Calu3 (cell line): ENCODE measurements at places on chromosomes 16 and 17.

DNA sequence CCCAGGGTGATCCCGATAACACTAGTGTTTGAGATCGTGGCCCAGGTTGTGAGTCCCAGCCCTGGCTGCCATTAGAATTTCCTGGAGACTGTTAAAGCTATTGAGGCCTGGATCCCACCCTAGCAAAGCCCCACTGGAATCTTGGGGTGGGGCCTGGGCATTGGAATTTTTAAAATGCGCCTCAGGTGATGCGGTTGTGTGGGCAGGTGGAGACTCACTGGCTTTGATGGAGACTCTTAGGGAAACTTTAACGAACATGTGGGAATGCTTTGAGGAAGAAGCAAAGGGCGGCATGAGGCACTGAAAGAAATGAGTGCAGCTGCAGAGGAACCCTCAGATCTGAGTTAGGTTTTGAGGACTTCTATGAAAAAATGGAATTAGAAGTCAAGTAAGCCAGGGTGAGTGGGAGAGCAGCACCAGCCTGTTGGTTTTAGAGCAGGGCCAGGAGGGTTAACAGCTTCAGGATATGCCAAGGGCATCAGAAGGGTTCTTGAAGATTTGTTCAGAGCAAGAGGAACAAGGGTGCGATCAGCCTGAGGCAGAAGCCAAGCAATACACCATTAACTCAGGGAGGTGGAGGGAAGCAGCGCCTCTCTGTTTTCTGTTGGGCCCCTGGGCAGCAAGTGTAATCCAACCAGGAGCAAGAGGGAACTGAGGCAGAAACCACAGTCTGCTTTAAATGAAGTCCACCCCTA lies 42.5 kb downstream of the KSR1 start:
- no peak for DNase-seq

DNA sequence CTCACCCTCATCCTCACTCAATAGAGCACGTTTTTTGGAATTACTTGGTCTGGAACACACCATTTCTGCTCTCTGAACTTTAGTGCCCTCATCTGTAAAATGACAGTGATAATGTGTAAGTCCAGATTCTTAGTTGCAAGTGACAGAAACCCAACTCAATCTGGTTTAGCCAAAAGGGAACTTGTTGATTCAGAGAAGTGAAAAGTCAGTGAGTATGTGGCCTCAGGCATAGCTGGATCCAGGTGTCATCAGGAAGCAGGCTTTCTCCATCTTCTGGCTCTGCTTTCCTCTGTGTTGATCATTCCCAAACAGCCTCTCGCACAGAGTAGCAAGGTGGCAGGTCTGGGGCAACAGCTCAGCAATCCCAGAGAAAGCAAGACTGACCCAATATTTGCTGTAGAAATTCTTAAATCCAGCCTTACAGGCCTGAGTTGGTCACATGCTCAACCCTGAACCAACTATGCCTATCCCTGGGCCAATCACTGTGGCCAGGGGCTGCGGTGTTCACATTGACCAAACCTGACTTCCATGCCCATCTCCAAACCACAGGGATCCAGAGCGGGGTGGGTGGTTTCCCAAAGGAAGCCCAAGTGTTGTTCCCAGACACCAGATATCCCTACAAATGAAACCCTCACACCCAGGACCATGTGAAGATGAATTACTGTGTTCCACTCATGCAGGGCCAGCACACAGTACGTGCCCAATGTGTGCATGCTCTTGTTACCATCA lies 23.3 kb upstream of the ALKBH5 start:
- no peak for DNase-seq

DNA sequence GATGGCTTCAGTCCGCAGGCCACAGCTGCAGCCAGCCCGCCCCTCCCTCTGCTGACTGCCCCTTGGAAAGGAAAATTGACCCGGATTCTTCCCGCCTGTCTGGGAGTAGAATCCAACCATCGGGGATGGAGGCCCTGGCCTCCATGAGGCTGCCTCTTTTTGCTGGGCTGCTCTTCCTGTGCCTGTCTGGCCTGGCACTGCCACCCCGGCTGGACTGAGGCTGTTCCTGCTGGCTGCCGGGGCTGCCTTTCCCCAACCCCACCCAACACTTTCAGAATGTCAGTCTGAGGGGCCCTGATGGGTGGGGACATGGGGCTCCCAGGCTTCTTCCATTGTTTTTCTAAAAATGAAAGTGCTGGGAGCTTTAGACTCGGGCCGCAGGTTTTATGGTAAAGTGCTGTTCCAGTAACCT lies 7.3 kb downstream of the BAHCC1 start:
- no peak for DNase-seq

- no peak for DNase-seq
These were observed 19.9 kb upstream of the WDR45B start for GRCh38 chr17:82668024-82668630.

DNA sequence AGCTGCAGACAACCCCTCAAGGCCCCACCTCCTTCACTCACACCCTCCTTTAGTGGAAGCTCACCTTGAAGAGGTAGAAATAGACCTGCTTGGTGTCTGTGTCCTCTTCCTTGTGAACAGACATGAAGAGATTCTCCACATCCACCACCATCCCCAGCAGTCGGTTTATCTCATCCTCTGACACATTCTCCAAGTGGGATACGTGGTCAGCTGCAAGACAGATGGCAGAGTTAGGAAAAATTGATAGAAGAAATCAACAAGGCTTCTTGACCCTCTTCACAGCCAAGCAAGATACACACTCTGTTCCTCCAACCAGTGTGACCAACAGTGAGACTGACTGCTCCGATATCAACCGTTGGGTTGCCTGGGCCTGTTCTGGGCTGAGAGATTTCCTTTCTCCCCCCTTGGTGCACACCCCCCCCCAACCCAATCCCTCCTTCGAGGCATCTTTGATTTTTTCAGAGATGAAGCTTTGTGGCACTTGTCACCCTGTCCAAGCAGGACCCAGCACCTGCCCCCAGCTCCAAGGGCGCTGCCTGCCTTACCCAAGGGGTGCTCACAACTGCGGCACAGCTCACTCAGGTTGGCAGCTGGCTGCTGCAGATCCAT lies 902 bp downstream of the KAT2A start:
- DNase-seq, result no peak

DNA sequence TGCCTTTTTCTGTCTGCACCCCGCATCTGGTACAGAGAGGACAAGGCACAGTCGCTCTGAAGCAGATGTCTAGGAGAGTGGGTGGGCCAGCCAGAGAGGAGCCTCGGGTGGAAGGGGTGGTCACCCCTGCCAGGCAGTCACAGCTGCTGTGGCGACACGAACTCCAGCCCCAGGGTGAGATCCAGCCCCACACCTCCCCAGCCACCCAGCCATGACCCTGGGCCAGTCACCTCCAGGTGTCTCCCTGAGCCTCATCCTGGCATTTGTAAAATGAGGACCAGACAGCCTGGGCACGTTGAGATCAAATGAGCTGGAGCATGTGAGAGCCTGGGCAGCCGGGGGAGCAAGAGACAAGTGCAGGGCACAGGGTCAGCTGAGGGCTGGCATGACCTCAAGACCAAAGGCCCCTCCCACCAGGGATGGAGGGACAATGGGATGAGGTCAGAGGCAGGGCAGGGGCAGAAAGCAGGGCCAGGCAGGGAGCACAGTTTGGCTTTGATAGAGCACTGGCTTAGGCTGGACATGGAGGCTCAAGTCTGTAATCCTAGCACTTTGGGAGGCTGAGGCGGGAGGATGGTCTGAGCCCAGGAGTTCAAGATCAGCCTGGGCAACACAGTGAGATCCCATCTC lies 7.7 kb downstream of the ADAM11 start:
- DNase-seq, result no peak

DNA sequence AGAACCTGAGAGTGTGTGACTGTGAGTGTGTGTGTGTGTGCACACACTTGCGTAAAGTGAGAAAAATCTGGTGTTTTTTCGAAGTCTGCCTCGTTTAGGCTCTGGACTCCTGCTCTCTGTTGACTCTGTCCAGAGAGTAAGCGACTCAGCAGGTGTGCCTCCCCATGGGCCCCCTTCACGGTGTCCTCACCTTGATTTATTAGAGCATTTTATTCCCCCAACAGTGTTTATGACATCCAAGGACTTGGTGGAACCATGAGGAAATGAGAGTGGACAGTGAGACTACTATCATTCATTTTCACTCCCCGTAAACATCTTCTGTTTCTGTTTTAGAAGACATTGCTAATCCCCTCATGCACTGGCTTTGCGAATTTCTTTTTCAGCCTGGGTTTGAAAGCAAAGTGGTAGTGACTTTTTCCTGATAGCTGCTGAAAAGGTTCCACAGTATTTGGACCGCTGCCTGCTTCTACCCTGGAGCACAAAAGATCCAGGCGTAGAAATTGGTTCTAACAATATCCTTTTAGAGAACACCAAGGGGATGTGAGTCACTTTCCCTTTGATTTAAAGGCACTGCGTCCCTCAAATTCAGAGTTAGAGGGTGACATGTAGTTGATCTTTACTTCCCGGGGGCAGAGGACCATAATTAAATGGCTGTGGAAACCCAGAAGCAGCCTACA lies 218.2 kb downstream of the WWOX start:
- no peak for DNase-seq

GRCh38 chr16:81745704-81746558 lies 33.2 kb upstream of the PLCG2 start:
- DNase-seq, result peak; percentile 79

- DNase-seq, result no peak
These were observed 7.2 kb downstream of the WWOX start for GRCh38 chr16:78106686-78107085.

GRCh38 chr16:58807276-58807675 lies 73.2 kb upstream of the GOT2 start:
- DNase-seq, result no peak

DNA sequence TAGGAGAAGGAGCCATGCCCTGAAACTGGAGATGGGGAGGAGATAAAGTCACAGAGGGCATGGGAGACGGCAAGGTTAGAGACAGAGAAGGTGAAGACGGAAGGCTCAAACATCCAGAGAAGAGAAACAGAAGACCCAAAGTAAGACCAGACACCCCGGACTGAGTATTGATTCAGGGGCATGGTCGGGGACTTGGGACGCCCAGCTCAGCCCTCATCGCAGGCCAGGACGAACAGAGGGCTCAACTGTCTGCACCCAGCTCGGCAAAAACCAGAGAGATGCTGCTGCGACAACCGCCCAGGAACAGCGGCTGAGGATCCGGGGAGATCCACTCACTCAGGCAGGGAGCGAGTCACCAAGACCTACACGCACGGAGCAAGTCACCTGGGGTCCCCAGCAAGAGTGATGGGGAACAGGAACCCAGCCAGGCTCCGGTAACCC lies 999 bp downstream of the XYLT1 start:
- DNase-seq, result no peak

DNA sequence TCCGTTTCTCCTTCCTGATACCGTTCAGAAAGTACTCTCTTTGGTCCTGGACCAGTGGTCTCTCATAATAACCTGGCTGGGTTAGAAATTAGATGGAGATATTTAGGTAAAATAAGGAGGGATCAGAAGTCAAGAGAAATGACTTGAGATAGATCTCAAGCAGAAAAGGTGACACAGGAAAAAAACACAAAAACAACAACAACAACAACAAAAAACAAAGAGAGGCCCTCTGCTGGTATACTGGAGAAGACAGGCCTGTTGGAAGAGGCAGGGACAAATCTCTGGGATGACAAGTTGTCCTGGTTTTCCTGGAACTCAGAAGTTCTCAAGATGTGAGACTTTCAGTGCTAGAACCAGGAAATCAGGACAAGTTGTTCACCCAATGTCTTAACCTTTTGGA lies 430.5 kb downstream of the SHISA9 start:
- no peak for DNase-seq
